Activated CD4-positive, alpha-beta memory T cell treated with anti-CD3 and anti-CD28 coated beads for 36 hours (primary cell): ENCODE measurements at places on chromosomes 3 and 15.

- no peak for DNase-seq
Observed at GRCh38 chr15:28956491-28956890, 70.7 kb downstream of the APBA2 start.

DNA sequence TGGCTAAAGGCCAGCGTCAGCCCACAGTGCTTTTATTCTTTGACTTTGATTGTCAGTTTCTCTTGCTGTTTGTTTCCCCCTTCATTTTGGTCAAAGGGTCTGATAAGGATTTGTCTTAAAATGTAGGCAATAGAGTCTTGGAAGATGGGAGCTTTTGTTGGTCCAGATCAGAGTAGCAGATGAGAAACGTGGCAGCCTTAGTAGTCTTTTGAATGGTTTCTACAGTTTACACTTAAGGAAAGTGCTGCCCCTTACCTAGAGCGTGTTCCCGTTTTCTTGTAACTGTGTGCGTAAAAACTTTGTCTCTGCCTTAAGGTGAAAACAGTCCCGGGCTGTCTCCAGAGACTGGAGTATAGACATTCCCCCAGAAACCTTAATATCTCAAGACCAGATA lies 630 bp downstream of the LXN start:
- DNase-seq, result no peak

GRCh38 chr3:88057630-88058305 lies 1.0 kb downstream of the CGGBP1 start:
- no peak for DNase-seq

DNA sequence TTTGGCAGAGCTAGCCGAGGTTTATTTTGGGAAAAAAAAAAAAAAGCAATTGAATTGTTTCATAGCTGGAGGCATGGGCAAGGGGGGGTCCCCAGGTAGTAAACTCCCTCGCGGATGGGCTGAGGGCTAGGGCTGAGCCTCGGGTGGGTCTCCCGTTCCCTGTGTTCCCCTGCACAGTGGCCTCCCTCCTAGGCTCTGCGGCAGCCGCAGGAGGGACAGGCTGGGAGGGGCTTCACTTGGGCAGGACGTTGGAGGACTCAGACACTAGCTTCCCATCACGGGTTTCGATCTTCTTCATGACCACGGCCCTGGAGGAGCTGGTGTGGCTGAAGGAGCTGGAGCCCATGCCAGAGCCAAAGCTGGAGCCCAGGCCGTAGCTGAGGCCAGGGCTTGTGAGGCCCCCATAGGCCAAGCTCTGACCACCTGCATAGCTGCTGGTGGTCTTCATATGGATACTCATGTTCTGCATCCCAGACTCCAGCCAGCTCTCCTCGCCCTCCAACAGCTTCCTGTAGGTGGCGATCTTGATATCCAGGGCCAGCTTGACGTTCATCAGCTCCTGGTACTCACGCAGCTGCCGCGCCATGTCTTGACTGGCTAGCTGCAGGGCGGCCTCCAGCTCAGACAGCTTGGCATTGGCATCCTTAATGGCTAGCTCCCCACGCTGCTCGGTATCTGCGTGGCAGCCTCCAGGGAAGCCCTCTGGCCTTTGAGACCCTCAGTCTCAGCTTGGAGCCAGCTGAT lies 64.0 kb upstream of the CDAN1 start:
- peak; percentile 12 for DNase-seq

GRCh38 chr3:13883681-13884080 lies 3.8 kb upstream of the WNT7A start:
- DNase-seq, result no peak

- no peak for DNase-seq
Observed at GRCh38 chr3:173096994-173097785, 43.8 kb downstream of the SPATA16 start.

- no peak for DNase-seq
Observed at GRCh38 chr3:174700736-174701135, 158.4 kb upstream of the NAALADL2 start.

- no peak for DNase-seq
Observed at GRCh38 chr3:137509354-137510045, 254.6 kb upstream of the SOX14 start.

DNA sequence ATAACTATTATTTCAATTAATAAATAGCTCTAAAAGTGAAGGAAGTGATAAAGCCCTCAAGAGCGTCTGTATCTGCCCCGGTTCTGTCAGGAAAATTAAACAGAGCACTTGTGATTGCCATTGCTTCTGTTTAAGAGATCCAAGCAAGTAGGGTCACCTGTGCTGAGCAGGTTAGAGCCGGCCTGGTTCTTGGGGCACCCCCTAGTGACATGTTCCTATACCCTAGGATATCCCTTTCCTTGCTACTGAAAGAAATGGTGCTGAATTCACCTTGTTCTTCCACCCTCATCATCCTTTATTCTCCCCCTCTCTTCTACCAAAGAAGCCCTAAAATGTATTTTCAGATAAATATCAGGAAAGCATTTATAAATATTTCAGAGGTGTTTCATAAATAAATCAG lies 323.5 kb downstream of the RORA start:
- DNase-seq, result peak; percentile 40

DNA sequence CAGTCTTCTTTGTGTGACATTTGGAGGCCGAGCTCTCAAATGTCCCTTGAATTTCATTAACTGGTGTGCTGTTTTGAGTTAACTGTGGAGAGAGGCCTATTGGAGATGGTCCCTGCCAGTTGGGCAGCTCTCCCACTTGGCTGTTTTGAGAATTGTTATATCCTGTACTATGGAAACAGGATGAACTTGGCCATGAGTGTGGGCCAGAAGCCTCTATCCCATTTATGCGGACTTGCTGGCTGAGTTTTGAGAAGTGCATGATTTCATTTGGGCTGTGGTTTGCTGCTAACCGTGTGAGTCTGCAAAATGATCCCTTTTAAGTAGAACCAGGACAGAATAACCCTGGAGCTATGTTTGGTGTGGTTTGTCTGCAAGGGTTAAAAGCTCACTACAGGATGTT lies 366.0 kb downstream of the PTPRG start:
- DNase-seq, result no peak

- DNase-seq, result no peak
Observed at GRCh38 chr3:182609575-182610156, 183.6 kb upstream of the ATP11B start.

DNA sequence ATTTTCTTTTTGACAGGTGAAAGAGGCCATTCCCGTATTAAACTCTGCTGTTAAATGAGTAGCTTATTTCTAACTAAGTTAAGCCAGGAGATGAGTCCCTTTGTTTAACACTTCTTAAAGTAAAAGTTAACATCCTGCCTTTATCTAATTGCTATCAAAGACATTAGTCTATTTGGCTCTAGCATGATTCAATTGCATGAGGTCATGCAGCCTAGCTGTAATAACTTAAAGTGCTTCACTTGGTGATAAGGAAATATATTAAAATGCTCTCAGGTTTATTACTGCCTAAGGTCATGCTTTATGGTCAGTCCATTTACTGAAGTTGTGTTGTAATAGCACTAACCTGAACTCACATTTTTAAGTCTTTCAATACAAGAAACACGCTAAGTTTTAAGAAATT lies 82.3 kb upstream of the MLF1 start:
- no peak for DNase-seq

GRCh38 chr3:105828703-105829102 lies 40.1 kb downstream of the CBLB start:
- no peak for DNase-seq

DNA sequence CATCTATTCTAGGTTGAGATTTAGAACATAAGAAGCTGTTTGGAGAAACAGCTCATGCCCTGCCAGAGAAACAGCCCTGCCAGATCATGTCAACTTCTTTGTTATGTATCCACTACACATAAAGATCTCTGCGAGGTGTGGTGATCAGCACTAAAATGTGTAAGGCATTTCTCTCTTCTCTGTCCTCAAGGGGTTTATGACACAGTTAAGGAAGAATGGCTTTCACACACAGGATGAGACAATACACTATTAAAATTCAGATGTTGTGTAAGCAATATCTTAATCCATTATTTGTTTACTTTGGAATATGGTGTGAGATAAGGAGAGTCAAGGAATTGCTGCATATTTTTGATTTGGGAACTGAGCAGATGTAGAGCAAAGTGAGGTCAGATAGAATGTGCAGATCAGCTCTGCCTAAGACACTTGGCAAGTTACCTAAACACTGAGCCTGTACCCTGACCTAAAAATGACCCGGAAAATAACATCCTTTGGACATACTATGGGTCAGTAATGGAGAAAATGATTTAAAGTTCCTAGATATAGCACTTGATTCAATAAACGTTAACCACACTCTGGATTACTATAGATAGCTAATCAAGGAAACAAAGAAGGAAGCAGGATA lies 434.7 kb upstream of the PDZRN3 start:
- no peak for DNase-seq

GRCh38 chr3:129181819-129182218 lies 1.9 kb downstream of the CNBP start:
- DNase-seq, result no peak
